ENCODE measurements at places on chromosomes 6 and 20. TPM values are rescaled to one million over a fixed set of nuclear protein-coding genes. Genes with fewer than 3 reads are reported as not detected.

ID4 gene
- total RNA-seq, result 4.5 TPM

WFDC10B gene
- 0.42 TPM for total RNA-seq

LCA5 gene
- total RNA-seq, result 3.6 TPM

SLC17A9 gene
- total RNA-seq, result 41.7 TPM

CASS4 gene
- total RNA-seq, result 0.14 TPM

All from WTC11 (cell line).